8988T (cell line): ENCODE measurements at places on chromosomes 7 and 10.

DNA sequence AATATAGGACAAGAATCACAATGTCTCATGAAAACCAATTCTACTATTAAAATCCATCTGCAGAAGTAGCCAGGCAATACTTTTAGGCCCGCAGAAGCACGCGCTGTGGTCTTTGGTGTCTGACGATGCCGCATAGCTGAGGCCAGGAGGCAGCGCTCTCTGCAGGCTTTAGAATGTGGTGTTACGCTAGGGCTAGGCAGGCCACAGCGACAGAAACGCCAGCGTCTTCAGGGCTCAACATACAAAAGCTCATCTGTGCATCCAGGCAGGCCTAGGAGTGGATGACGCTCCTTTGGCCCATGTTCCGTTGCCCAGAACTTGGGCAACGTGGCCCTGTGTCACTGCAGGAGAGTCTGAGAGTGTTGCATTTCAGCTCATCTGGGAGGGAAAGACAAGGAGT, 601.1 kb upstream of the FOXK1 start:
- no peak for DNase-seq

DNA sequence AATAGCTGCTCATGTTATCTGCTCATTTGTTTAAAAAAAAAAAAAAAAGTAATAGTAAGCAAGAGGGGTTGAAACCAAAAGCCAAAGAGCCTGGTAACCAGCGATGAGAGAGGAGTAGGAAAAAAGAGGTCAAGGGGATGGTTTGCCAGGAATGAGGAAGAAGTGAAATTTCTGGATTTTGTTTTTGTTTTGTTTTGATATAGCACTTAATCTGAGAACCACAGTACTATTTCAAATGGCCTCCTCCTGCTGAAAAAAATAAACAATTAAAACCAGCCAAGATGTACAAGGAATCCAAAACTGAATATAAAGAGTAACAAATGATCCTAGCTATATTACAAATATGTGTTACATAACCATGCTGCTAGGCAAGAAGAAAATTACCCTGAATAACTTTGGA, 213.1 kb downstream of the FGFR2 start:
- DNase-seq, result no peak

GRCh38 chr10:77036993-77037734, 600.4 kb downstream of the KCNMA1 start:
- no peak for DNase-seq

DNA sequence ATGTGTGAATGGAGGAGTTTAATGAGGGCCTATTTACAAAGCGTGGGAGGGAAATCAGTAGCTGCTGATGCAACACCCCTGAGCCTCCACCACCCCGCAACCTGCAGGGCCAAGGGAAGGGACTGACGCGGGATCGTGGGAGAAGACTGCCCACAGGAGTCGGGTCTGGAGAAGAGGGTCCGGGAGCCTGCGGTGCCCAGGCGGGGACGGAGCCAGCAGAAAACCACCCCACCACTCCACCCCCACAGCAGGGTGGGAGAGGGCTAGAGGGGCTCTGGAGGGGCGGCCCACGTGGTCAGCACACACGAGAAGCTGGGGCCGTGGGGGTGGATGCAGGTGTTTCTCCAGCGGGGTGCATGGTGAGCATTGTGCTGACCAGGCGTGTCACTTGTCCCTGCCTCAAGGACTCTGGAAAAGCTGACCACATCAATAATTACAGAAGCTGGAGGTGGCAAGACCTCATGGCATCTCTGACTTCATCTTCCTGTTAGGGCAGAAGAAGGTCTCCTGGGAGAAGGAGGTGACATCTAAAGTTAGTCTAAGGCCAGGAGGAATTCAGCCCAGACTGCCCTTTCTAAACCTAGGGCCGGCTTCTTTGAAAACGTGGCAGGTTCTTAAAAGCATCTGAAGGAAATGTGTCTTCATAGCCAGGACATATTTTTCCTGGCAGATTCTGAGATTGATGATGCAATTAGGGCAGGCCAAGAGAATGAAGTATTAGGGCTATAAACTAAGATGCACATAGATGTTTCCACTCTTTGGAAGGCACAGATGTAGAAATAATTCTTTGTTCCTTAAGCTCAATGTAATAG, 150.9 kb downstream of the RGS10 start:
- DNase-seq, result no peak

GRCh38 chr10:88386821-88387773, 196.0 kb downstream of the RNLS start:
- no peak for DNase-seq

GRCh38 chr10:77673101-77673500, 35.5 kb upstream of the KCNMA1 start:
- DNase-seq, result no peak
